ENCODE measurements at places on chromosomes 1 and 21.

DNA sequence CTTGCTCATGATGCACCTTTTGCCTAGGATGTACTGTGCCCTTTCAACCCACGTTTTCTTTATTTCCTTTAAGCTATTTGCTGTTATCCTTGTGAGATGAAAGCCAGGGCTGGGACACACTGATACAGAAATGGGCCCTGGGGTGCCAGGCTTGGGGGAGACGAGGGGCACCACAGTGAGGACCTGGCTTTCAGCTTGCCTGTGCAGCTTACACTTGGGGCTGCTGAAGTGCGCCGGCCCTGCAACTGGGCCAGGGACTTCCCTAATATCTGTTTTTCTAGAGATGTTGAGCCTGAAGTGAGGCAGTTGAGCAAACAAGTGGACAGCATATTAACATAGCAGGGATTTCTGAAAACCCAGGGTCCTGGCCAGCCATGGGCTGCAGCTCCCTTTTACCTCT, 42.5 kb upstream of the SLC19A1 start:
- DNase-seq: no peak

DNA sequence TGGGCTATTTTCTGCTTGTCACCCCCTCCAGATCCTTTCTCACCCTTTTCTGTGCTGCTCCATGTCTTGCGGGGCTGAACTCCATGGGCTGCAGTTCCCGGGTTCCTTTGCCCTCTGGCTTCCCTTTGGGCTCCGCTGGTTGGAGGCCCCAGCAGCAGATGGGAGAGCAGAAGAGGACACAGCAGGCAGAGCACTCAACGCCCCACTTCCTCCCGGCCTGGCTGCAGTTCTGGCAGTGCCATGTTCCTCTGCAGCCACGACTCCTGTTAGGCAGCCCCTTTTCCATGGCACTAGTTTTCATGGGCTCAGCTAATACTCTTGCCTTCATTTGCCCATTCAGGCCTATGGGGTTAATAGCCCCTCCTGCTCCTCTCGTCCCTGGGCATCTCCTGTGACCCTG, 127.1 kb downstream of the TENT5C start:
- DNase-seq: no peak

DNA sequence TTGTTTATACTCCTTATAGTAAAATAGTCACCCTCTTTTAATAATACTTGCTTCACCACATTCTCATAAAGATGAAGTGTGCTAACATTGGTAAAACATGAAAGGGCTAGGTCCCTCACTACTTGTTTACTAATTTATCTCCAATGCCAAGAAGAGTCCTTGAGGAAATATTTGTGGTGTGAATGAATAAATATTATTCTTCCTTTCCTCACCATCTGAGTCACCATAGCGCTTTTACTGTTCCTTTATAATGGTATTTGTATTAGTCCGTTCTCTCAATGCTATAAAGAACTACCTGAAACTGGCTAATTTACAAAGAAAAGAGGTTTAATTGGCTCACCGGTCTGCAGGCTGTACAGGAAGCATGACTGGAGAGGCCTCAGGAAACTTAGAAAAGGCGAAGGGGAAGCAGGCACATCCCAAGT, 222.8 kb upstream of the ZRANB2 start:
- no peak for DNase-seq

- no peak for DNase-seq
Observed at GRCh38 chr1:100100202-100100601, 32.5 kb downstream of the SASS6 start.

DNA sequence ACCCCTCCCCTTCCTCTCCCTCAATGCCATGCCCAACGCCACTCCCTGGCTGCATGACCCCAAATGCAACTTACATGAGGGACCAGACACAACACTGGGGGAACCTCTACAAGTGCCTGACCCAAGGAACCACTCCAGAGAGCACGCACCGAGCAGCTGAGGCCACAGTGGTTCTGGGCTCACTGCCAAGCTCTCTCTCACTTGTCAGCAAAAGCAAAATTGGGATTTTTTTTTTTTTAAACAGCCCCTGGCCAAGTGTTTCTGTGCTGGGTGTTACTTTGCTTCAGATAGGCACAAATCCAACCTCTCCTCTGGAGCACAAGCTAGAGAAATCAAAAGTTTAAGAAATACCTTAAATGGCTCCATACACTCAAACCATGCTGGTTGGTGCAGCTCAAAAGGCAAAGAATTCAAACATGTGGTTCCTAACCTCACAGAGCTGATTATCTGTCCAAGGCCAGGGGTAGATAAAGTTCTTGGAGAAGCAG, 363.0 kb downstream of the SETD4 start:
- no peak for DNase-seq

DNA sequence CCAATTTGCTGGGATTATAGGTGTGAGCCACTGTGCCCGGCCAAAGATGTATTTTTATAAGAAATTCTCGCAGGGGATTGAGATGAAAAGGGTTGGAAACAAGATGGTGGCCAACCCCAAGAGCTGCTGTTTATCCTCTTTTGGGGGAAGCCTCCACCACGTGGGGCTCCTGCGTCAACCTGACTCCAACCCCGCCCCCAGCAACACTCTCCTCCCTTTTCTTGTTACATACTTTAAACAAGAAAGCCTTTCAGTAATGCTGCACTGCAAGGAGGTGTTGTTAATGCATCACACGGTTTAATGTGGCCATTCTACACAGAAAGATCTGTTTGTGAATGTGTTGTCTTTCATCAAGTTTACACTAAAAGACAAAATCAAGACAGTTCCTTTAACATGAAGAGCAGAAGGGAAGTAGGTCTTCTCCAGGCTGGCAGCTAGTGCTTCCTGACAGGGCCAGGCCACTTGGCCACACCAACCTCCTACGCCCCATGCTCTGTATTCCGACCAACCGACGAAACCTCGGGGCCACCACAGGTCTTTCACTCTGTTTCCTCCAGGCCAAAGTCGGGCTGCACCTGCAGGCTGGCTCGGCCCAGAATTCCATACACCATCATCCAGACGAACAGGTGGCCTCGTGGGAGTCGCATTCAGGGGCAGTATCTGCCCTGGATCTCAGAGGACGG, 25.9 kb downstream of the C2CD2 start:
- DNase-seq: no peak

GRCh38 chr1:183227422-183228346, 41.6 kb downstream of the LAMC2 start:
- peak; percentile 8 for DNase-seq

GRCh38 chr1:225554216-225554812, 98.6 kb downstream of the ENAH start:
- no peak for DNase-seq

- no peak for DNase-seq
Observed at GRCh38 chr1:72530646-72531045, 248.3 kb upstream of the NEGR1 start.

GRCh38 chr1:73761559-73761958, 436.4 kb downstream of the LRRIQ3 start:
- DNase-seq: no peak

- DNase-seq: no peak
Observed at GRCh38 chr1:198959032-198959431, 320.2 kb downstream of the PTPRC start.

DNA sequence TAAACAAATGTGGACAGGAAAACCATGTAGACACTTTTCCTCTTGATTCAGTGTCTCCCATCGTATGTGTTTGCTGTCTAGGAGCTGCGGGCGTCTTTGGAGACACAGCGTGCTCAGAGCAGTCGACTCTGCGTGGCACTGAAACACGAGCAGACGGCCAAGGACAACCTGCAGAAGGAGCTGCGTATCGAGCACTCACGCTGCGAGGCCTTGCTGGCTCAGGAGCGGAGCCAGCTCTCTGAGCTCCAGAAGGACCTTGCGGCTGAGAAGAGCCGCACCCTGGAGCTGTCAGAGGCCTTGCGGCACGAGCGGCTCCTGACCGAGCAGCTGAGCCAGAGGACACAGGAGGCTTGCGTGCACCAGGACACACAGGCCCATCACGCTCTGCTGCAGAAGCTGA, 27.2 kb upstream of the DIP2A start:
- no peak for DNase-seq

DNA sequence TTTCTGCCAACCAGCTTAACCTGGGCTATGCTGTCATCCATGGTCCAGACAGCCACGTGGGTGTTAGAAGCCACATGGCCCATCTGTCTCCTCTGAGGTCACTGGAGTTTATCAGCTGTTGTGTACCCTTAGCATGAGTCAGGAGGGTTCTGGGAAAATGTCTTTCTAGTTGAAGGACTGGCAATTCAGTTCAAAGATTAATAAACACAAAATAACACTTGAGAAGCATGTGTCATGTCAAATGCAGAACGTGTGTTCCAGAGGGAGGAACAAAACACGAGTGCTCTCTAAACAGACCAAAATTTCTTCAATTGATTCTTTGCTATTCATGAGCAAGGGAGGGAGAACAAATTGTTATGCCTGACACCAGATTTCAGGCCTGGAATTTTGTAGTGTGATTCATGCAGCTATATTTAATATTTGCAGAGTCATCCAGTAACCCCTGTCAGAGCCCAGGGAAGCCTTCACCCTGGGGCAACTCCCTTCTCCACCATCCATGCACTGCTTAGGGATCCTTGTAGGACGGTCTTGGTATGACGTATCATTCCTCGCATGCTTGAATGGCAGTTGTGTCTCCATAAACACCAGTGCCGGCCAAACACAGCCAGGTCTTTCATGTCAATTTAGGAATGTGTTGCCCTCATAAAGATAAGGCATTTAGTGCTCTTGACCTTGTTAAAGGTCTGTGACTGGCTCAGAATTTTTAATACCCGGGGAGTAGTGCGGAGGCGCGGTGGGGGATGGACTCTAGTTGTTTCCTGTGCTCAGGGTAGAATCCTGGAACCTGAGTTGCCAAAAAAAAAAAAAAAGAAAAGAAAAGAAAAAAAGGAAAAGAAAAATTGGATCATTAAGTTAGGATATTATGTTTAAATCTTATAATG, 27.7 kb upstream of the DYRK1A start:
- DNase-seq: no peak

DNA sequence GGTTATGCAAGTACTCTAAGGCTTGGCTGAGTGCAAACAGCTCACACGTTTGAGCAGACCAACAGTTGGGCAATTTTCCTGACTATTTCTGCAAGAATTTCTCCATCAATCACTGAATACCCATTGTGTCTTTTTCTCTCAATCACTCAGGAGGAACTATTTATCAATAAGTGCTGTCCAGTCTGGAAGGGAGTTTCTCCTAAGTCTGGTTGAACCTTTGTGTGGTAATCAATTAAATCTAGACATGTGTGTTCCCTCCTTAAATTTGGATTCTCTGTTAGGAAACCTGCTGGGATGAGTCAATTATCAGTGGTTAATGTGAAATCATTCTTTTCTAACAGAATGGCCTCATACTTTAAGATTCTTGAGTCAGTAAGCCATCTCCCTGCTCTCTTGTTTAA, 6.8 kb upstream of the AADACL3 start:
- no peak for DNase-seq

GRCh38 chr1:117566556-117566955, 39.3 kb upstream of the TENT5C start:
- no peak for DNase-seq

GRCh38 chr1:15628003-15628402, 10.7 kb downstream of the DDI2 start:
- DNase-seq: no peak

- DNase-seq: no peak
Observed at GRCh38 chr21:24976238-24976637, 631.0 kb downstream of the MRPL39 start.

DNA sequence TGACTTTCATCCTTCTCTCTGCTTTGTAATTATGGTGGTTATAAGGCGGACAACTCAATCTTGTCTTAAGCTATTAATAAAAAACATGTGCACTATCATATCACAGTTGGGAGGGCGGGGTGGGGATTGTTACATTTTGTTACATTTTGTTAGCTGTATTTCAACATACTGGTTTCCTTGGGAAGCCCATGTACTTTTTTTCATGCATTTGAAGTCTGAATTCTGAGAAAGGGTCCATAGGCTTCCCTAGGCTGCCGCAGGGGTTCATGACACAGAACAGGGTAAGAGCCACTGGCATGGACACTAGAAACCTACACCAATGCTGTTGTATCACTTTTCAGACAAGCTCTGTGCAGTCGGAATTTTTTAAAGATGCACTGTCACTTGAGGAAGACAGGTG, 178.8 kb downstream of the ETS2 start:
- no peak for DNase-seq

GRCh38 chr1:200831091-200831490, 41.7 kb upstream of the GPR25 start:
- DNase-seq: no peak

- no peak for DNase-seq
Observed at GRCh38 chr1:236540813-236541465, 17.2 kb downstream of the LGALS8 start.

DNA sequence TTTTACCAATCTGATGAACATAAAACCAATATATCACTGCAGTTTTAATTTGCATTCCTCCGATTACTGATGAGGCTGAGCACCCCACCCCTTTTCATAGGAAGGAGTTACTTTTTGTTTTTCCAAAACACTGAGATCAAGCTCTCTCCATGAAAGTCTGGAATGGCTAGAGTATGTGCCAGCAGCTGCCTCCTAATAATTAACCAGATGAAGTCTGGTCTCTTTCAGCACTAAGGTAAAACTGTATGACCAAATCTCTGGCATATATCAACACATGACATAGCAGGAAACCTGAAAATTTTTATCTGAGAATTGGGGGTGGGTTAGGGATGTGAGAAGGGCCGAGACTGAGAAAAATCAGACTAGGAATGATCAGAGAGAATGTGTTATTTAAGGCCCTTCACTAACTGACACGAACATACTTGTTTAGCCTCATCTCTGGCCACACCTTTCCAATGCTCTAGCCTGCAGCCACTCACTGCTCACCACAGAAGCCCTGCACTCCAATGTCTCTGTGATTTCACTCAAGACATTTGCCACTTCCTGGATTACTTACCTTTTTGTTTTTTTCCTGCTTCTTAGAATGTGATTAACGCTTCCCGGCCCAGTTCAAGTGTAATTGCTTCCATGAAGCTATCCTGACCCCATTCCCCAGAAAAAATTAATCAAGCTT, 34.7 kb downstream of the WASF2 start:
- no peak for DNase-seq

DNA sequence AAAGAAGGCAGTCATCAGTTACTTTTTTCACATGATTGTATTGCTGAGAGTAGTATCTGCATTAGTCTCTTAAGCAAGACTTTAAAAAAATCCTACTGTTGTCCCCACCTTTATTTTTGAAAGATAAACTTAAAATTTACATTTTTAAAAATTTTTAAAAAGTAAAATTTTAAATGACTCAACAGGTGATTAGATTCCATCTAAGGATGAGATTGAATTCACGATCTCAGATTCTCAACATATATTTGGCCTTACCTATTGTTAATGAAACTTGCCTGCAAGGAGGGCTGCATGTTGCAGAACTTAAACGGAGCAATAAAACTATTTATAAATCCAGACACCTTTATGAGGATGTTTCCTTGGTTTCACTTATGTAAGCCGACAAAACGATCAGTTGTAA, 75.2 kb downstream of the OLFML2B start:
- DNase-seq: no peak

DNA sequence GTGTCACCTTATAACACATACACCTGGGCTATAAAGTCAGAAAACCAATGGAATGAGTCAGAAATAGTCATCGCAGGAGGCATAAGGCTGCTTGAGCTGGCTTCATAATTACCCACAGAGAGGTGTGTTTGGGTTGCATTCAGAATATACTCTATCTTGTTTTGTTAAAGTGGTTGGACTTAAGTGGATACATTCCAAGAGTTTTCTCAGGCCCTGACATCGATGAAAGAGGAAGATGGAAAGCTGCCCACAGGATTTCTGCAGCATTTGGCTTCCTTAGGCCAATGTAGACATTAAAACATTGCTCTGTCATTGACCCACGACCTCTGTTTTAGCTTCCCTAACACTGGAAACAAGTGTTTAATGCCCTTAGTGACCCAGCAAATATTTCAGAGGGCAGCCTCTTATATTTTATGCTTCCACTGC, 18.6 kb upstream of the BCL10 start:
- DNase-seq: no peak

GRCh38 chr1:218679391-218679790, 334.3 kb downstream of the TGFB2 start:
- no peak for DNase-seq
